Hematopoietic multipotent progenitor cell treated with erythropoietin and hydrocortisone succinate and interleukin-3 and kit ligand, for 6 days (in vitro differentiated cells): ENCODE measurements at places on chromosomes 13 and 19.

GRCh38 chr19:28466107-28467045, 746.6 kb downstream of the UQCRFS1 start:
- DNase-seq: peak; percentile 78

DNA sequence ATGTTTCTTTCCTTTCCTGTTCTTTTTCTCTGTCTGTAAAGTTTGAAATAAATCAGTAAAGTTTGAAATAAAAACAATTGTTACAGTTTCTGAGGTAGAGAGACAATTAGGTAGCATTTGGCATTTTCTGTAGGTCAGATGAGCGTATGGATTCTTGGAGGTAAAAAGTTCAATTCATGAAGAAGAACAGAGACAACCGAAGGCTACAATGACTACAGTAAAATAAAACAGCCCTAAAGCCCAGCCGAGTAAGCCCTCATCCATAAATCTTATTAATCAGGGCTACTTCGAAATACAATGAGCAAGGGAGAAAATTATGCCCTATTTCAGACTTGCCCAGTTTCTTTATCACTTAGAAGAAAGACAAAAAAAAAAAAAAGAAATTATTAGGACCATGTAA, 941.9 kb upstream of the SLC10A2 start:
- DNase-seq: no peak

- no peak for DNase-seq
These were observed 5.1 kb downstream of the DACH1 start for GRCh38 chr13:71861769-71862458.

DNA sequence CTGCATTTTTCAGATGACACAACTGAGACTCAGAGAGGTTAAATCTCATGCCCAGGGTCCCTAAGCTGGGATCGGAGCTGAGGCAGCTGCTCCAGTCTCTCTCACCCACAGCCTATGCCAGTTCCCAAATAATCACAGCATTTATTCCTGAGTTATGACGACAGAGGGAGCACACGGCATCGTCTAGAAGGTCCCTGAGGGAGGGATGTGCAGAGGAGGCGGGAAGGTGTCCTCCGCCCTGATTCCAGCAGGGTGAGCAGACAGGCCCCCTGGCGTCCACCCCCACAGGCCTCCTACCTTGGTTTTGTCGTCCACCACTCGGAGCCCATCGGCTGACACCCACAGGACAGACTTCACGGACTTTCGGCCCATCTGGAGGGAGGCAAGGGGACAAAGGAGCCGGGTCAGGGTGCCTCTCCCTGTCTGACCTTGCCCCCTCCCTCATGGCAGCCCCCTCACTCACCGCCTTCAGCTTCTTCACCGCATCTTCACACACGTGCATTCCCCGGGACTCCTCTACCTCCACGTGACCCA, 8.0 kb downstream of the NUMBL start:
- no peak for DNase-seq

GRCh38 chr13:73303851-73304250, 245.0 kb downstream of the KLF5 start:
- no peak for DNase-seq

GRCh38 chr13:62360609-62361008, 945.0 kb upstream of the PCDH20 start:
- no peak for DNase-seq
